RPMI8226 (cell line): ENCODE measurements at places on chromosomes 11 and 22.

DNA sequence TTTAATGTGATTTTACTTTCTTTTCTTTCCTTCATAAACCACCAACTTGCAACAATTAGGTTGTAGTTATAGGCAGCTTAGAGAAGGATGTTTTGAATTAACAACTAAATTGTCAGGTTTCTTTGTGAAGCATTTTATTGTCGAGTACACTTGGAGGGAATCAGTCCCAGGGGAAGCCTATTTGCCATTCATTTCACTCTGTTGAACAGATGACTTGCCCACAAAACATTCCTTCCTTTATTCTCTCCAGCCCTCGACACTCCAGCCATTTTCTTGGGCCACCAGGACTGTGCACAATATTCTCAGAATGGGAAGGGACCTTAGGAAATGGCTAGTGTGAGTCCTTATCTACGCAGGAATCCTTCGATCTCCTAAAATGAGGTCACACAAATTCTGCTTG is 620.6 kb downstream of the SOX6 start:
- no peak for DNase-seq

- no peak for DNase-seq
Observed at GRCh38 chr11:73645972-73646631, at the start of gene PLEKHB1. Gene PLEKHB1, plus strand, starts transcription at chr11:73646581. Its CDS starts 28 bp downstream, at chr11:73646609.

GRCh38 chr11:125494974-125495725 is 915 bp downstream of the FEZ1 start:
- no peak for DNase-seq

DNA sequence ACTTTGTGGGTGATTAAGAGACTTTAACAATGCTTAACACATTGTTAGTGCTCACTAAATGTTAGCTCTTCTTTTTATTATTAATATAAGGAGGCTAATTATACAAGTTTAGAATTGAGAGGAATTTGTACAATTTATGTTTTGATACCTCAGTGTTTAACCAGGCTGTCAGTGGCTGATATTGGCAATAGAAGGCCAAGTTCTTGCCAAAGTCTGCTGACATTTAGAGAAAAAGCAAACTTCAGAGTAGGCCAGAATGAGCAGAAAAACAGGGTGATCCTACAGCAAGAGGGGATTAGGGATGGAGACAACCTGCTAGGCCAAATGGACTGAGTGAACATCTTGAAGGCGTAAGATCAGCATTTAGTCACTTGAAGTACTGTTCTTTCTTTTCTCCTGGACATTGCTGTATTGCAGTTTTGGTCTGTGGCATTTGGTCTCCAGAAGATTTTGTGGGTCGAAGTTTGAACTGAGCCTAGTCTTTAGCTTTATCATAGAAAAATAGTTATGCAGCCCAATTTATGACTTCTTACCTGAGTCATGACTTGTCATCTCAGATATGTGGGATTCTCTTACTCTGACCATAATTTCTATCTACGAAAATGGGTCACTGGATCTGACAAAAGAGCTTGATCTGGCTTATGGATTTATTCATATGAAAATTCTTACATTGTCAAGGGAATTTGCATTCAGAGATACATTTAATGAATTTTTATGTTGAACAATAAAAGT is 9.0 kb downstream of the TRIM44 start:
- DNase-seq, result no peak

- DNase-seq, result peak; percentile 4
Observed at GRCh38 chr11:121004206-121004840, 19.6 kb upstream of the TBCEL start.

GRCh38 chr11:44133335-44133946 is 38.0 kb downstream of the EXT2 start:
- DNase-seq, result peak; percentile 8

DNA sequence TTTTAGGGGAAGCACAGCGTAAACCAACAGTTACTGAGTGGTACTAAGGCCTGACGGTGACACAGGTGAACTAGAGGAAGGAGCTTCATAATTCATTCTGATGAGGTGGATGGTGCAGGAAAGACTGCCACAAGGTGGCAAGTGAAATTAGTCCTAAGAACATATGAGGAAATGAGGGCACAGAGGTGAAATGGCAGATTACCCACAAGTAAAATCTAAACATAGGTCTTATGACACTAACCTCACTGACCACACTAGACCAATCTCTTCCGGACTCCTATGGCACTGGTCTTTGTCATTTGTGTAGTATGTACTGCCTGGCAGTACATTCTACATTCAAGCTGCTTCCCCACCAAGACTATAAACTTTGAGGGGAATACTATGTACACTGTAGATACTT is 20.2 kb downstream of the GAB2 start:
- no peak for DNase-seq

- no peak for DNase-seq
Observed at GRCh38 chr11:27558401-27558800, 51.8 kb upstream of the LIN7C start.

DNA sequence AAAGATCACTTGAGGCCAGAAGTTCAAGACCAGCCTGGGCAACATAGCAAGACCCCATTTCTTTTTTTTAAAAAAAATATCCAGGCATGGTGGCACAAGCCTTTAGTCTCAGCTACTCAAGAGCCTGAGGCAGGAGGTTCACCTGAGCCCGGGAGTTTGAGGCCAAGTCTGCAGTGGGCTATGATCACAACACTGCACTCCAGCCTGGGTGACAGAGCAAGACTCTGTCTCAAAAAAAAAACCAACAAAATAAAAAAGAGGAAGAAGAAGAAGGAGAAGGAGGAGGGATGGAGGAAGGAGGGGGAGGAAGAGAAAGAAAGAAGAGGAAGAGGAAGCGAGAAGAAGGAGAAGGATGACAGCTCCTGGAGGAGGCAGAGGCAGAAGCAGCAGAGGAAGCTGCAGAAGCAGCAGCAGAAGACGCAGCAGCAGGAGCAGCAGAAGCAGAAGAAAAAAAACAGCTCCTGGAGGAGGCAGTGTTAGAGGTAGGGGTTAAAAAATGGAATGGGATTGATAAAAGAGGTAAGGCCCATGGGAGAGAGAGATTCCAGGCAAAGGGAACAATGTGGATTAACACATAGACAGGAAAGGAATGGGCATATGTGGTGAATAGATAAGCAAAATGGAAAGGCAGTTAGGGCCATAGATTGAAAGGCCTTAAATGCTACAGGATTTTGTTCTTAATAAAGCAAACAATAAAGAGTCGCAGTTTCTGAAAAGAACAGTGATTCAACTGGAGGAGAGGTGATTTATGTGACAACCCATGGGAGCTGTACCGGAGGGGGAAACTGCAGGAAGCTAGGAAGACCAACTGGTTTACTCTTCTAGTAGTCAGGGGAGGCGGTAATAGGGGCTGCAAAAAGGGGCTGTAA is 10.9 kb downstream of the PRCP start:
- no peak for DNase-seq

GRCh38 chr11:119496997-119497396 is 74.0 kb upstream of the THY1 start:
- DNase-seq, result no peak

- peak; percentile 83 for DNase-seq
Observed at GRCh38 chr11:118171269-118172062, 5.0 kb downstream of the SCN2B start.

GRCh38 chr11:126506789-126507188 is 151.3 kb downstream of the ST3GAL4 start:
- DNase-seq, result no peak

DNA sequence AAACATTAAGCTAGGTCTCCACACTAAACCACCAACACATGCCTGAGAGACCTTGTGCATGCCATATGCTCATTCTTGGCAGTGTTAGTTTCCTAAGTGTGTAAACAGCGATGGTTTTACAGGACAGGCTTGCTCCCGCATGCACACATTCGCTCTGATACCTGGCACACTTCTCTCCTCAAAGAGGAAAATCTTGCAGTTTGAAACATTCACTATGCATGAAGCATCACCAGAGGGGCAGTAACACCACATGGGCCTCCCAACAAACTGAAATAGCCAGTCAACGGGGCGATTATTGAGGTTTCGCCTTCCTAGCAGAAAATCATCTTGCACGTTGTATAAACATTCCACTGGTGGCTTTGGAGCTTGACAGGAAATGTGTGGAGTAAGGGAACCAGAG is 52.6 kb downstream of the ABTB2 start:
- DNase-seq, result no peak

GRCh38 chr11:60389279-60389910 is 6.9 kb upstream of the MS4A14 start:
- no peak for DNase-seq

DNA sequence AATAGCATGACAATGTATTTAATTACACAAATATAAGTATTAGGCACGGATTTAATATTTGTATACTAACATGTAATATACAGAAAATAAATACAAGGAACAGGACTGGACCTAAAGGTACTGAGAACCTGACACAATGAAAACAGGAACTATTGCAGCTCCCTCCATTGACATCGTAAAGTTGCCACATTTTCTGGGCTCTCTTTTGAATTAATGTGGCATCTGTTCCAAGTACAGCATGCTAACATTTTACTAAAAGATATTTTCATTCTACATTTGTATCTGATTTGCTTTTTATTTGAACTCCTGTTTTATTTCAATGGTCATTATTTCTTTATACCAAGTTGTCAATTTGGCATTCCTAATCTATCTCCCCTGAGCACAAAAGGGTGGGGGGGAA is 15.3 kb downstream of the PHF21A start:
- no peak for DNase-seq

DNA sequence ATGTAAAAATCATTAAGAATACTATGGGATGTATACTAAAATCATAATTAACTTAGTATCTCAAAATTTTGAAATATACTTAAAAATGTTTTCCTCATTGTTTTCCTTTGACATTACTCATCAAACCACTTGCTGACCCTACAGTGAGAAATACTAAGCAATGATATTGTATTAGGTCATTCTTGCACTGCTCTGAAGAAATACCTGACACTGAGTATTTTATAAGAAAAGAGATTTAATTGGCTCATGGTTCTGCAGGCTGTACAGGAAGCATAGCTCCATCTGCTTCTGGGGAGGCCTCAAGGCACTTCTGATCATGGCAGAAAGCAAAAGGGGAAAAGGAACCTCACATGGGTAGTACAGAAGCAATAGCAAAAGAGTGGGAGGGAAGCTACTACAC is 950.9 kb upstream of the CHORDC1 start:
- DNase-seq, result no peak

DNA sequence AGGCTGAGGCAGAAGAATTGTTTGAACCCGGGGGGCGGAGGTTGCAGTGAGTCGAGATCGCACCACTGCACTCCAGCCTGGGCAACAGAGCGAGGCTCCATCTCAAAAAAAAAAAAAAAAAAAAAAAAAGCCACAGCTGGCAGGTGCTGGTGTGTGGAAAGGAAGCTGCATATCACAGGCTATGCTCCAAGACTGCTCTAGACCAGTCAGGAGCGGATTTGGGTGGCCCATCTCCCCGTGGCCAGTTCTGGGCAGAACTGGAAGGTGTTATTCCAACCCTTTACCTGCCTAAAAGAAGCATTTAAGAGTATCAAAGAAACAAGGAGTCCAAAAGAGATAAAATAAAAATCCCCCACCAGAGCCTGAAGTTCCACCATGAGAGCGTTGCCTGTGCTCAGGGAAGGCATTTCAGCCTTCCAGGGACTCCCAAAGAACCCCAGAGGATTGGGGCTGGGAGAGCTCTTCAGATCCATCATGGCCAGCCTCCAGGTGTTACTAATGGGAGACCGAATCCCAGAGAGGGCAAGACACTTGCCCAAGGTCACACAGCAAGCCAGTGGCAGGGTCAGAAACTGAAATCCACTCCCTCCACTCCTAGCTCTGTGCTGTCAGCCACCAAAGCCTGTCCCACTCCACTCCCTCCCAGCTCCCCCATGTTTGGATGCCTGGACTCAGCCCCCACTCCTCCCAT is 14.3 kb downstream of the MFNG start:
- DNase-seq, result no peak

- DNase-seq, result no peak
Observed at GRCh38 chr11:45092404-45092785, 54.0 kb upstream of the PRDM11 start.

GRCh38 chr11:118497831-118498230 is 29.4 kb upstream of the TTC36 start:
- no peak for DNase-seq

DNA sequence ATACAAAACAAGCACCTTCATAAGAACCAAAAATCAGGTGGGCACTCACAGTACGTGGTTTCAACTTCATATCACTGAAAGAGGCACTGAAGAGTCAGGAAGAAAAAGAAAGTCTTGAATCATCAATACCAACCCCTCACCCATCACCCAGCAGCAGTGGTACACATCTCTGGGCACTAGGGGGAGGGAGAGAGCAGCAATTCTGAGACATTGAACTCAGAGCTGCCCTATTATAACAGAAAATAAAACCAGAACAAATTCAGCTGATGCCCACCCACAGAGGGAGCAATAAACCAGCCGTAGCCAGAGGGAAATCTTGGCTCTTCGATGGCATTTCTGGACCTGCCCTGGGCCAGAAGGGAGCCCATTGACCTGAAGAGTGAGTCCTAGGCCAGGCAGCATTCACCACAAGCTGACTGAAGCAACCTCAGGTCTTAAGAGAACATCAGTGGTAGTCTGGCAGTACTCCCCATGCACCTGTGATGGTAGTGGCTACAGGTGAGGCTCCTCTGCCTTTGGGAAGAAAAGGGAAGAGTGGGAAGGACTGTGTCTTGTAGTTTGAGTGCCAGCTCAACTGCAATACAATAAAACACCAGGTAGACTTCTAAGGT is 42.2 kb upstream of the FAM181B start:
- peak; percentile 85 for DNase-seq

DNA sequence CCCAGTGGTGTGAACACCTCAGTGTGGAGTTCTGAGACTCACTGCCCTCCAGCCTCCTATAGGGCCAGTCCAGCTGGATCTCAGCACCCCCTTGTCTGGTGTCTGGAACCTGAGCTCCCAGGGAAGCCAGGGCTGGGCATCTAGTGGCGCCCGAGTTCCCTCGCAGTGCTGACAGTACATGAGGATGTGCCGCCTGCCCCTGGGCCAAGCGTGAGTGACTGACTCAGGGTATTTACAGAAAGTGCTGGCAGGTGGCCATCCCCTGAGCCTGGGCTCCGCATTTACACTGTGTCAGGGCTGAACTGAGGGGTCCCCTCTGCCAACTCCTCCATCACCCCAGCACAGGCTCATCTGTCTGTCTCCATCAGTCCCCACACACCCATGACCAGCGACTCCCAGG is 185.3 kb downstream of the BRD1 start:
- no peak for DNase-seq

- DNase-seq, result no peak
Observed at GRCh38 chr11:106879832-106880546, 138.3 kb downstream of the GUCY1A2 start.
